ENCODE measurements at places on chromosomes 1 and 21.

- no peak for DNase-seq
Observed at GRCh38 chr1:207056673-207057072, 3.6 kb downstream of the PFKFB2 start.

DNA sequence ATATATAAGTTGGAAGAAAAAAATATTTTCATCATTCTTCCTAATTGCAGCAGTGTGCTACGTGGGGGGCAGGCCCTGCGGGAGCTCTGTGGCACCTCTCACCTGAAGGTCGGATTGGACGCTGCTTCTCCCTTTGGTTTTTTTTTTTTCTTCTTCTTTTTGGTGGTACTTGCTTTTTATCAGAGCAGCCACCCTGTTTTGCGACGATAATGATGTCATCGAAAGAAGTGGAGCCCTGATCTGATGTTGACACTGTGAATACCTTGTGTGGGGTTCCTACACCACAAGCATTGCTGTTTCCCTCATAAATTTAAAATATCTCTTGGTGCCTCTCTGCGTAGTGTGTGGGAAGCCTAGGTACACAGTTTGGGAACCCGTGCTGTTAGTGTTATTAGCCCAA is 5.5 kb downstream of the TRAPPC10 start:
- DNase-seq: no peak

DNA sequence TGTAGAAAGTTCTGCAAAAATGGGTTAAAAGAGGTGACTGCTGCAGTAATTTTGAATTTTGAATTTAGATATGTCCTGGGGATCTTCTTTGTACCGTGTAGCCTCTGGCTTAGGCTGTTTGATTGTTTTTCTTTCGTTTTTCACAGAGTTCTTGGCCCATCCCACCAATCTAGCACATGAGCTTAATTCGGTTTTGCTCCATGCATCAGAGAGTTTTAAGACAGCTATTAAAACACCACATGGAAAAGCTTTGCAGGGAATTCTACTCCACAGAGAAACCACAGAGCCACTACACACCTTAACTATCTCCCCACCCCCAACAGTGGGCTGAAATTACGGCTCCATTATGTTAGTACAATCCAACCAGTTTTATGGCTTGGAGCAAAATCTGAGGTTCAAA is 25.5 kb downstream of the SPAG17 start:
- DNase-seq: no peak

DNA sequence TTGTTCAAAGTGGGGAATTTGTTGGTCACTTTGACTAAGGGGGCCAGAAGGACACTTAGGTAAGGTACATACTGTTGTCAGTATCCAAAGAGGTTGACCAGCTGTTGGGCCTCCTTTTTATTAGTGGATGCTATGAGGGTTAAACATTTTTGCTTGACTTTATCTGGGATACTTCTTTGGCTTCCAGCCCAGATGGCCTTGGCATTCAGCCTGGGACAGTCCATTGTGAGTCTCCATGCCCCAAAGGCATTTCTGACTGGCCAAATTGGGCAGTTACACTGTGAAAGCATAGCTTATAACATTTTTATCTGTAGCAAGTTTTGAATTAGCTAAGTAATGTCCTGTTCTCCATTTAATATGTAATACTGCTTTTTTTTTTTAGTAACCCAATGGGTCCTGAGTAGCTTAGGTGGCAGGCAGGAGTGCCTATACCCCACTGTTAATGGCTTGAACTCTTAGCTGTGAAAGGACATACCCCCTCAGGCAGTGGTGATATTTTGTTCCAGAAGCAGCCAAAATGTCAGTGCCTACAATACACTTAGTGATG is 35.4 kb upstream of the CD1D start:
- no peak for DNase-seq

- DNase-seq: no peak
Observed at GRCh38 chr1:106785176-106785575, 271.3 kb upstream of the PRMT6 start.

- DNase-seq: peak; percentile 39
Observed at GRCh38 chr21:44299458-44300261, at the start of gene PFKL. TSS of gene PFKL (plus strand) at chr21:44300053. CDS start at chr21:44300106, 53 bp downstream.

- DNase-seq: no peak
Observed at GRCh38 chr1:41359211-41360073, 1.8 kb upstream of the FOXO6 start.

GRCh38 chr1:235708390-235708962 is 58.9 kb upstream of the GNG4 start:
- no peak for DNase-seq

GRCh38 chr1:155008015-155008941 is 5.7 kb downstream of the ZBTB7B start:
- DNase-seq: no peak

GRCh38 chr1:92424381-92424780 is 62.3 kb downstream of the GFI1 start:
- DNase-seq: no peak

GRCh38 chr1:33893147-33893830 is 29.4 kb downstream of the HMGB4 start:
- DNase-seq: no peak

- DNase-seq: no peak
Observed at GRCh38 chr1:152386940-152387339, 27.1 kb downstream of the CRNN start.

DNA sequence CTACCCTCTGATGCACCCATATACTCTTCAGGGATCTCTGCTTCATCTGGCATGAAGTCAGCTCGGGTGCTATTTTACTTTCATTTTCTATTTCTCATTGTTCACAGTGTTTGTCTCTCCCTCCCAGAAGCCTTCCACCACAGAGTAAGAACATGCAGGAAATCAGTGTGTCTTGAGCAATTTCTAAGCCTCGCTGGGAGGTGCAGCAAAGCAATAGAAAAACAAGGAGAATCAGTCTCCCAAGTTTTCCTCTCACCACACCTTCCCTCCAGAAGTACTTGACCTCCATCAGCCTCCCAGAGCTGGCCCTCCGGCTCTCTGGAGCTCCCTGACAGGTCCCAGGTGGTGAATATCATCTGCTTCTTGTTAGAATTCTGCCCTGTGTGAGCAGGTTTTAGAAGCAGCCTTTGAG is 594.7 kb upstream of the CAMK1G start:
- peak; percentile 7 for DNase-seq

DNA sequence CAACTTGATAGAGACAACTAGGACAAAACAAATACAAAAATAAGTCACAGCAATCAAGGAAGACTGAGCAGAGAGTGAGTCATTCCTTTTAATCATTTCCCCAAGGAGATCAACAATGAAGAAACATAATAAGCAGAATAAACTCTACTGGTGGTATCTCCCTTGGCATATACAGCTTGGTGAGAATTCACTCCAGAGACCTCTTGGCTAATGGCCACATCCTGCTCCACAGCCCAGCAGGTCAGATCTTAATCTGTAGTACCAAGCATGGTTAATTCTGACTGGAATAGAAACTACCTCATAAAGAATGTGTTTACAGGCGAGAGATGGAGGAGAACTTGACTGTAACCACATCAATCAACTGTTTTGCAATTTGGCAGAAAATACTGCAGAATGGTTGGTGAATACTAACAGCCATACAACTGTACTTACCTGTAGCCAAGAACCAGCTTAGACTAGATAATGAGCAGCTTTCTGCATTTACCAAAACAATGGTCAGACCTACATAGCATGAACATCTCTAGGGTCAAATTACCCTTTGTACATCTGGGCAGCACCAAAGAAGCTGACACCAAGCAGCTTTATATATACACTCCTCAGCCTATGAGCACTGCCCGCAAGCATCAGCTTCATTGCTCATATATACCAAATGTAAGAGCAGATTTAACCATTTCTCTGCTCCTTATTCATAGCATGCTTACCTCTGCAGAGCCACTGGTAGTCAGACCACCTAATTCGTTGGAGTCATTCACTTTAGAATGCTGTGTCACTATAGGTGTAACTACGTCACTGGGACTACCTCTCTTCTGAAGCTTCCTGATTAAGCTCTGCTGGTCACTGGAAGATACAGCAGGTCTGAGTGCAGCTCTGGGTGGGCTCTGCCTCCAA is 51.0 kb downstream of the KIAA0319L start:
- DNase-seq: peak; percentile 79

Data from central memory CD4-positive, alpha-beta T cell (primary cell).